Caco-2 (cell line): ENCODE measurements at places on chromosomes 2 and 18. TPM values are rescaled to one million over a fixed set of nuclear protein-coding genes. Genes with fewer than 3 reads are reported as not detected.
A peak's percentile ranks its signal among the peaks of the same experiment; 100 is the strongest.

DNA sequence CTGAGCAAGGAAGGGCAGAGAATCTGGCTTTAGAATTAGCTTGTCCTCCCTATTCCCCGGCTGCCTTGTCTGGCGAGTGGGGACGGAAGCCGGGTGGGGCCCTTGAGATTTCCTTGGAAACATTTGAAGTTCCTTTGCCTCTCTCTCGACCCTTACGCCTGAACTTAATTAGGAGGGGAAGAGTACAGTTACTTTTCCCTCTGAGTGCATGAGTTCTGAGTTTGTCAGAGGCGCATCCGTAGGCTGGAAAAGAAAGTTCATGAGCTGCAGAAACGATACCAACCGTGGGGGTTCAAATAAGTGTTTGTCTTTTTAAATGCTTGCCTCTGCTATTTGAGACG is 468 bp downstream of the PIKFYVE start:
- H3K36me3 ChIP-seq: no peaks in the 10 kb centered on the region; the same call in 1 of the 2 replicates
- peak overlapping the region; percentile 71 for H3K4me3 ChIP-seq
- no peak for DNase-seq
- peak overlapping the region; percentile 94 for H3K27ac ChIP-seq
- H3K27me3 ChIP-seq: no peaks in the 10 kb centered on the region

DNA sequence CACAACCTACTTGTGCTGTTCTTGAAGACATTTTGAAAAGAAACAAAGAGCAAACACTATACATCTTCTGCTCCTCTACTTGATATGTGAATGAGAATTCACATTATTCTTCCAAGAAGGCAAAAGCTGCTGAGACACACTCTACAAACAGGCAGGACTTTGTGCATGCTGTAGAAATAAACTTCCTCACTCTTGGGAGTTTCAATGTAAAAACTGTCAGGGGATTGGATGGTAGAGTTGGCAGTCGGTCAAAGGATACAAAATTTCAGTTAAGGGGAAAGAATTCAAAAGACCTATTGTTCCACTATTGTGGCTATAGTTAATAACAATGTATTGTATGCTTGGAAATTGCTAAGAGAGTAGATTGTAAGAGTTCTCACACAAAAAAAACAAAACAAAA is 196.3 kb downstream of the MC4R start:
- H3K4me3 ChIP-seq: no peak overlapping the region
- no peak overlapping the region for H3K27ac ChIP-seq

- no peaks in the 10 kb centered on the region for H3K27me3 ChIP-seq
- H3K27ac ChIP-seq: no peak overlapping the region
- H3K36me3 ChIP-seq: no peaks in the 10 kb centered on the region
- peak; percentile 35 for DNase-seq
Observed at GRCh38 chr2:86331384-86331783, 6.0 kb downstream of the REEP1 start.

GRCh38 chr2:165777522-165778186 is 16.4 kb downstream of the GALNT3 start:
- no peak overlapping the region for H3K27ac ChIP-seq
- DNase-seq: no peak
- no peaks in the 10 kb centered on the region for H3K36me3 ChIP-seq
- H3K27me3 ChIP-seq: no peaks in the 10 kb centered on the region
- H3K4me3 ChIP-seq: no peak overlapping the region

GRCh38 chr18:51236225-51236624 is 38.7 kb upstream of the MEX3C start:
- H3K36me3 ChIP-seq: no peaks in the 10 kb centered on the region
- H3K4me3 ChIP-seq: no peak overlapping the region
- H3K27ac ChIP-seq: no peak overlapping the region
- H3K4me1 ChIP-seq: peaks cover 18% of the 10 kb centered on the region
- no peaks in the 10 kb centered on the region for H3K27me3 ChIP-seq

- no peak overlapping the region for H3K27ac ChIP-seq
- H3K36me3 ChIP-seq: no peaks in the 10 kb centered on the region
- no peak for DNase-seq
- no peaks in the 10 kb centered on the region for H3K27me3 ChIP-seq
- H3K4me3 ChIP-seq: no peak overlapping the region
Observed at GRCh38 chr2:74708883-74709282, 54.8 kb downstream of the SEMA4F start.

GRCh38 chr2:36792951-36793350 is 96.4 kb downstream of the VIT start:
- H3K36me3 ChIP-seq: no peaks in the 10 kb centered on the region
- no peaks in the 10 kb centered on the region for H3K4me1 ChIP-seq
- no peak for DNase-seq
- H3K4me3 ChIP-seq: no peak overlapping the region

DNA sequence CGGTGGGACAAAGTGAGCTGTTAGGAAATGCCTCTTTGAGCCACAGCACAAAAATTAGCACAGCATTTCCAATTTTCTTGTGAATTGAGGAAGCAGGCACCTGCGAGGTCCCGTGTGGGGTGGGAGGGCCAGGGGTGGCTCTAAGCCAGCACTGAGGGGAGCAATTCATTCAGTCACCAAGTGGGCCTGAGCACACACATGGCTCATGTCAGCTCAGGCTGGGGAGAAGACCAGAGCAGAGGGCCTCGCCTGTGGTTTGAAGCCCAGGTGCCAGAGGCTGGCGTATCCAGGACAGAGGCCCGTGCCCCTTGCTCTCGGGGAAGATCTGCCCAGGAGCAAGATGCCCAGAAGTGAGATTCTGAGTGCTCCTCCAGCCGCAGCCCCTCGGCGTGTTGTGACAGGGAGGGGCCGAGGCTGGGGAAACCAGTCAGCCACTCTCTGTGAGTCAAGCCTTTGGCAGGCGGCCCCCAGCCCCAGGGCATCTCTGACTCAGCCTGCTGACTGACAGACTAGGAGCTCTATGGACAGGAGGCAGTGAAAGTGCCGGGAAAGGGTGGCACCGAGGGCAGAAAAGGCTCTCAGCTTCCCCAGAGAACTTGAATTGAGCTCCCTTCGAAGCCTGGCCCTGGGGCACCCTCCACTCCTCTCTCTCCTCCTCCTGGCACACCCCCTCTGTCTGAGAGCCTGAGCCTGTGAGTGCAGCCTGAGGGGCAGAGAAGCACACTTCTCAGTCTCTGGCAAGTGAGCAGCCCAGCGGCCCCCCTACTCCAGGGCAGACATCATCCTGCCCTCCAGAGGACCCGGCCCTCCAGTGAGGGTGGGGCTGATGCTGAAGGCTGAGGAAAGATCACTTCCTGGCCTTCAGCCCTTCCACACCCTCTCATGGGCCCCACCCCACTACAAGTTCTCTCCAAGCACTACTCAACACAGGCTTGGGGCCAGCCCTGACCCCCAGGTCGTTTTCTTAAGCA is 32.3 kb downstream of the CYP26B1 start:
- H3K4me1 ChIP-seq: peaks cover 14% of the 10 kb centered on the region
- H3K4me3 ChIP-seq: no peak overlapping the region
- peak overlapping the region; percentile 59 for H3K27ac ChIP-seq
- no peaks in the 10 kb centered on the region for H3K36me3 ChIP-seq

GRCh38 chr2:184113696-184114403 is 484.5 kb upstream of the ZNF804A start:
- no peak overlapping the region for H3K4me3 ChIP-seq
- H3K36me3 ChIP-seq: no peaks in the 10 kb centered on the region
- H3K4me1 ChIP-seq: no peaks in the 10 kb centered on the region
- DNase-seq: no peak

DNA sequence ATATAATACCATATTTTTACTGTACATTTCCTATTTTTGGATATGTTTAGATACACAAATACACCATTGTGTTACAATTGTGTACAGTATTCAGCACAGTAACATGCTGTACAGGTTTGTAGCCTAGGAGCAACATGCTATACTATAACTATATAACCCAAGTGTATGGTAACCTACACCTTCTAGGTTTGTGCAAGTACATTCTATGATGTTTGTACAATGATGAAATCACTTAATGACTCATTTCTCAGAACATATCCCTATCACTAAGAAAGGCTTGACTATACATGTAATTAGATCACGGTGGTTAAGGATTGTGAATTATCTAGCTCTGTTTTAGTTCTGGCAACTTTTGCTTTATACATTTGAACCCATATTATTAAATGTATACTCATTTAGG is 31.3 kb downstream of the NPHP1 start:
- no peaks in the 10 kb centered on the region for H3K27me3 ChIP-seq
- H3K27ac ChIP-seq: no peak overlapping the region
- no peak for DNase-seq
- no peak overlapping the region for H3K4me3 ChIP-seq

- no peak for DNase-seq
- no peaks in the 10 kb centered on the region for H3K27me3 ChIP-seq
- no peaks in the 10 kb centered on the region for H3K36me3 ChIP-seq
- H3K4me1 ChIP-seq: 0 out of 2 replicates have a peak, but pooled peaks cover 6% of the 10 kb centered on the region
- H3K4me3 ChIP-seq: no peak overlapping the region
Observed at GRCh38 chr2:136207665-136208064, 89.7 kb upstream of the CXCR4 start.

DNA sequence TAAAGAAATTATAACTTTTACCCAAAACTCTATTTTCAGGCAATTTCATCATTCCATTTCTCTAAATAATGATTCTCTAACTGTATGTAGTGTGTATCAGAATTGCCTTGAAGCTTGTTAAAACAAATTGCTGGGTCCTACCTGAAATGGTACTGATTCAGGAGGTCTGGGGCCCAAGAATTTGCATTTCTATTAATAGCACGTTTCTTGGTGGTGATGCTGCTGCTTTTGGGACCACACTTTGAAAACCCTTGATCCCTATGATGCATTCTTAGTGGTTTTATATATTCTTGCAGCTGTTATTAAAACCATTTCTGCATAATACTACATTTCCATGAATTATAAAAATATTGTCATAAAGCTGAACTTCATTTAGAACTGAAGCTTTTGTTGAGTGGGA is 140.7 kb downstream of the NCK2 start:
- H3K4me1 ChIP-seq: peaks cover 24% of the 10 kb centered on the region
- no peaks in the 10 kb centered on the region for H3K27me3 ChIP-seq

GRCh38 chr2:96703021-96703751 is 36.7 kb downstream of the LMAN2L start:
- no peaks in the 10 kb centered on the region for H3K27me3 ChIP-seq
- no peak overlapping the region for H3K27ac ChIP-seq
- H3K36me3 ChIP-seq: peaks cover 2% of the 10 kb centered on the region; the same call in 1 of the 2 replicates
- H3K4me3 ChIP-seq: no peak overlapping the region
- no peak for DNase-seq
- H3K4me1 ChIP-seq: no peaks in the 10 kb centered on the region

- H3K4me3 ChIP-seq: no peak overlapping the region
- peaks cover 18% of the 10 kb centered on the region for H3K4me1 ChIP-seq
- peak; percentile 68 for DNase-seq
- H3K27ac ChIP-seq: peak overlapping the region; percentile 92
- H3K27me3 ChIP-seq: no peaks in the 10 kb centered on the region
Observed at GRCh38 chr2:197460649-197461048, 7.3 kb downstream of the COQ10B start.

- no peaks in the 10 kb centered on the region for H3K27me3 ChIP-seq
- H3K4me1 ChIP-seq: no peaks in the 10 kb centered on the region
- DNase-seq: no peak
Observed at GRCh38 chr18:58464104-58464625, 164.7 kb downstream of the ALPK2 start.

GRCh38 chr18:62781893-62782292 is 66.6 kb downstream of the PHLPP1 start:
- no peaks in the 10 kb centered on the region for H3K36me3 ChIP-seq
- H3K4me3 ChIP-seq: no peak overlapping the region
- no peaks in the 10 kb centered on the region for H3K27me3 ChIP-seq
- H3K27ac ChIP-seq: no peak overlapping the region
- H3K4me1 ChIP-seq: no peaks in the 10 kb centered on the region

DNA sequence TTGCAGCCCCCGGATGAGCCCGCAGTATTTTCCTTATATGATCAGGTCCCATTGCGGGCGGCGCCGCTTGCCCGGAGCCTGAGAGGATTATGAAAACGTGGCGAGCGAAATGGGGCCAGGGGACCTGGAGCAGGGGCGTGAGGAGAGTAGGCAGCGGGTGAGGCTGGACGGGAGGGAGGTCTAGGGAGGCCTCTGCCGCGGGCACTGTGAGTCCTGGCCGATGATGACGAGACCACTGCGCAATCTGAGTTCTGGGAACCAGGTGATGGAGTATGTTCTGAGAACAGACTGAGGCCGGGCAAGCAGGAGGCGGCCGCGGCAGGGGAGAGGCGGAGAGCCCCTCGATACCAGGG is 790 bp upstream of the ACAA2 start:
- H3K36me3 ChIP-seq: no peaks in the 10 kb centered on the region
- DNase-seq: peak; percentile 47
- peaks cover 20% of the 10 kb centered on the region for H3K4me1 ChIP-seq
- H3K27ac ChIP-seq: peak overlapping the region; percentile 89
- H3K4me3 ChIP-seq: peak overlapping the region; percentile 78
- H3K27me3 ChIP-seq: no peaks in the 10 kb centered on the region

- no peaks in the 10 kb centered on the region for H3K27me3 ChIP-seq
- H3K27ac ChIP-seq: no peak overlapping the region
- peak; percentile 77 for DNase-seq
- H3K4me1 ChIP-seq: peaks cover 14% of the 10 kb centered on the region; the same call in 1 of the 2 replicates
- no peaks in the 10 kb centered on the region for H3K36me3 ChIP-seq
Observed at GRCh38 chr2:989781-990467, 39.3 kb downstream of the SNTG2 start.

DNA sequence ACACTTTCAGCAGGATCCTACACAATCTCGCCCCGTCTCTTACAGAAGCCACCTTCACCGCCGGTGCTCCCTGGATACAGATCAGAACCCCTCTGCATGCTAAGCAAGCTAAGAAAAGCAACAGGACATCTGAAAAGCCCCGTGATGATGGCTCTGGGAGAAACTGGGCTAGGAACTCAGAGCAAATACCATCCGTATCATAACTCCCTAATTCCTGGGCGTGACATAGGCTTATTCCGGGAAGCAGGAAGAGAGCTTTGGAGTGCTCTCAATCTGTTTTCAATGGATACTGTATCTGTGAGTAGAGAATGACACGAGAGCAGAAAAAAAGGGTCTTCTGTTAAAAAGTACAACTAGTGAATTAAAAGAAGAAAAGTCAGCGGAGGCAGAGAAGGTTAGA is 121.6 kb downstream of the SPP2 start:
- no peak for DNase-seq
- peak overlapping the region; percentile 41 for H3K27ac ChIP-seq
- H3K27me3 ChIP-seq: no peaks in the 10 kb centered on the region
- H3K36me3 ChIP-seq: no peaks in the 10 kb centered on the region

GRCh38 chr2:29492701-29493100 is 377.5 kb downstream of the CLIP4 start:
- no peak overlapping the region for H3K4me3 ChIP-seq
- no peak overlapping the region for H3K27ac ChIP-seq
- no peaks in the 10 kb centered on the region for H3K36me3 ChIP-seq
- H3K27me3 ChIP-seq: no peaks in the 10 kb centered on the region

GRCh38 chr2:190576573-190576972 is 42.1 kb upstream of the NEMP2 start:
- H3K36me3 ChIP-seq: no peaks in the 10 kb centered on the region
- peaks cover 42% of the 10 kb centered on the region for H3K4me1 ChIP-seq
- no peak overlapping the region for H3K4me3 ChIP-seq

GRCh38 chr2:78941751-78942150 is 83.8 kb upstream of the REG3G start:
- H3K4me3 ChIP-seq: no peak overlapping the region
- no peak for DNase-seq
- H3K27ac ChIP-seq: no peak overlapping the region
- no peaks in the 10 kb centered on the region for H3K36me3 ChIP-seq
- no peaks in the 10 kb centered on the region for H3K27me3 ChIP-seq

- no peak overlapping the region for H3K4me3 ChIP-seq
- H3K4me1 ChIP-seq: 0 out of 2 replicates have a peak, but pooled peaks cover 4% of the 10 kb centered on the region
- H3K27ac ChIP-seq: no peak overlapping the region
- H3K36me3 ChIP-seq: no peaks in the 10 kb centered on the region
- no peaks in the 10 kb centered on the region for H3K27me3 ChIP-seq
Observed at GRCh38 chr2:188798159-188798558, 176.0 kb upstream of the COL3A1 start.

The ABCG8 gene
- 0.12 TPM in 1 of 2 replicates, not detected in the other for total RNA-seq

The OR6B2 gene
- not detected in 2 replicates for total RNA-seq

The SERTAD2 gene
- total RNA-seq: 25.1 and 25.8 TPM in 2 replicates

The CACNB4 gene
- total RNA-seq: 1.00 and 1.0 TPM in 2 replicates

The FTCDNL1 gene
- total RNA-seq: 0.35 and 0.68 TPM in 2 replicates
